ENCODE measurements at places on chromosomes 7 and 10. TPM values are rescaled to one million over a fixed set of nuclear protein-coding genes. Genes with fewer than 3 reads are reported as not detected.

- DNase-seq = no peak
These were observed 105.1 kb downstream of the GRB10 start for GRCh38 chr7:50677638-50677996.

DNA sequence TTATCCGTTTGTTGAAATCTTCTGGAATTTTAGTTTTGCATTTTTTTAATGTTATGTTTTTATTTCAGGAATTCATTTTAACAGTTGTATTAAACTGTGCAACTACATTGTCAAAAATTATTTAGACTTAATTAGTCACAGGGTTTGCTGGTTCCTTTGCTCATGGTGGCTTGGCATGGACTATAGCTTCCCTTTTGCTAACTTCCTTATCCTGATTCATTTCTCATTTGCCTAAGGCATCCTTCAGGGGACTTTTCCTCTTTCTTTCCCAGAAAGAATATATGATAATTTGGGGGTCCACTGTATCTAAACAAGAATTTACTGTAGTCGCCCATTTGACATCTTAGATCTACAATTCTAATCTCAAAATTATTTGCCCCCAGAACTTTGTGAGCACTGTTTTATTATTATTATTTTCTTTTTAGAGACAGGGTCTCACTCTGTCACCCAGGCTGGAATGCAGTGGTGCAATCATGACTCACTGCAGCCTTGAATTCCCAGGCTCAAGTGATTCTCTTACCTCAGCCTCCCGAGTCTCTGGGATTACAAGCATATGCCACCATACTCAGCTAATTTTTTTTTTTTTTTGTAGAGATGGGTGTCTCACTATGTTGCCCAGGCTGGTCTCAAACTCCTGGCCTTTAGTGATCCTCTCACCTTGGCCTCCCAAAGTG lies 13.9 kb downstream of the FIGNL1 start:
- peak; percentile 65 for DNase-seq

- no peak for DNase-seq
These were observed 540.7 kb downstream of the DNAJB6 start for GRCh38 chr7:157877298-157878090.

DNA sequence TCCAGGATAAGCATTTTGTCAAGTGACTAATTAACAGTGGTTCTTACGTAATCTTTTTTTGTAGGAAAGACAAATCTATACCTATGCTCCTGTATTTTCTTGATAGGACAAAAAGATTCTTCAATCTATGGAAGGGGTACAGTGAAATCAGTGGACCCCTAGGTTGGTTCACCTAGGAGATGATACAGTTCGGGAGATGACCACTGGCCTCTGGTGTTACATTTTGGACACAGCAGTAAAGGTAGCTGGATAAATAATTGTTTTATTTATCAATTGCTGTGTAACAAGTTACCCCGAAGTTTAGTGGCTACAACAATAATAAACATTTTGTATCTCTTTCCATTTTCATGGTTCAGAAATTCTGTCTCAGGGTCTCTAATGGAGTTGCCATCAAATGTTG lies 288.2 kb upstream of the MAGI2 start:
- DNase-seq = no peak

Gene HECW1
- not detected for total RNA-seq

Gene AKR1C1
- 56.1 TPM for total RNA-seq
